Stomach (tissue), 19 donors: ENCODE measurements at places on chromosomes 12 and 14. TPM values are rescaled to one million over a fixed set of nuclear protein-coding genes. Genes with fewer than 3 reads are reported as not detected.

DNA sequence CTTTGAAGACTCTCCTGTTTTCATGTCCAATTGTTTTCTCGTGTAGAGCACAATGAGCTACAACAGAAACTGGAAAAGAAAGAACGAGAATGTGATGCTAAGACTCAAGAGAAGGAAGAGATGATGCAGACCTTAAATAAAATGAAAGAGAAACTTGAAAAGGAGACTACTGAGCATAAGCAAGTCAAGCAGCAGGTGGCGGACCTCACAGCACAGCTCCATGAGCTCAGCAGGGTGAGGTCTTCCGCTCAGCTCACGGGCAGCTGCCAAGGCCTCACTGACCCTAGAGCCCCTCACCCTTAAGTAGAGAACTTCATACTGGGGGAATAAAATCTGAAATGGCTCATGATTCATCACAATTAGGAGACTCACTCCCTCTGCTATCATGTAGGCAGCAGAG is 134.7 kb downstream of the GPR135 start:
- peak; percentile 66 for DNase-seq

DNA sequence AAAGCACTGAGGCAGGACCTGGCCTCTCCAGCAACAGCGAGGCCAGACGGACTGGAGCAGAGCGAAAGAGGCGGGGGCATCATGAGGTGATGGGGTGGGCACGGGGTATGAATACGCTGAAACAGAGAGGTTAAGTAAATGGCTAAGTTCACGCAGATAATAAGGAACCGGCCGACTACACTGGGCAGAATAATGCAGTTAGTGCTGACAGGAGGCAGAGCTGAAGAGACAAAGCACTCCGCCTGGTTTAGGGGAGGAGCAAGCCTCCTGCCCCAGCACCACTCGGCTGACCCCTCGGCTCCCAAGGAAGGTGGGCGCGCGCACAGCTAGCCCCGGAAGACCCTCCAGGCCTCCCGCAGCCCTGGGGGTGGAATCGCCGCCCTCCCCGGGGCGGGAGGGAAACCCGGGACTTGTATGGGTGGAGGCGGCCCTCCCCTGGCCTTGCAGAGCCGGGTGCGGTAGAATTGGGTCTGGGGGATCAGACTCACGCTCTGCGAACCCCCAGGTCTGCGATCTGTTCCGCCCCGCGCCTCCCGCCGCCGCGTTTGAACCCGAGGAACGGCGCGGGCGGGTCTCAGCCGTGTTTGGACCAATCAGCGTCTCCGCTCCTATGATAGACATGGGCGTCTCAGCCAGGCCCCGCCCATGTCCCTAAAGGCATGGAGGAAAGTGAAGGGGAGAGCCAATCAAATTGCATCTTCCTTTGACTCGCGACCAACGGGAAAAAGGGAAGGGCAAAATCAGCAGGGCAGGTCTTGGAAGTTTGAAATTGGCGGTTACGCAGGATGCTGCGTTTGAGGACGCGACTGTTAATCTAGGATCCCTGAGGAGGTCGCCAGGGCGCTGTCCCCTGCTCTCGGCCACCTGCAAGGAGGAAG is at the start of gene CIT:
CIT (minus strand) TSS at position 560 of the 878 bp plus-strand sequence. CDS start 1,152 bp downstream, outside the sequence.
- peak; percentile 92 for DNase-seq

DNA sequence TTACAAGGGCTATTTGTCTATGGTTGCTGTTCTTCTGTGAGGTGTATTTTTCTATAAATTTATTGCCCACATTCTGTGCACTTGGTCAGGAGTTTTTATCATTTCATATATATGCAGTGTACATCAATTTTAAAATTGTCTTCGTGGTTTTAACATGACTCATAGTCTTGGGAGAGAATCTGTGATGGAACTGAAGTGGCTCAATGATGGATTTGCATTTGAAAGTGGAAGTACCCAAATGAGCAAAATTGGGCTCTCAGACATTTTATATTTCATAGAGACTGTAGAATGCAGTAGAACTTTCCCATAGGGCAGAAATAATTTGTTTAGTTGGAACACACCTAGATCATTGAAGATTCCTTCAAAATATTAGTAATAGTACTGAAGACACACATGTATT is 1.9 kb upstream of the SCFD1 start:
- no peak for DNase-seq

- no peak for DNase-seq
These were observed 4.4 kb downstream of the AVIL start for GRCh38 chr12:57813971-57814772.

DNA sequence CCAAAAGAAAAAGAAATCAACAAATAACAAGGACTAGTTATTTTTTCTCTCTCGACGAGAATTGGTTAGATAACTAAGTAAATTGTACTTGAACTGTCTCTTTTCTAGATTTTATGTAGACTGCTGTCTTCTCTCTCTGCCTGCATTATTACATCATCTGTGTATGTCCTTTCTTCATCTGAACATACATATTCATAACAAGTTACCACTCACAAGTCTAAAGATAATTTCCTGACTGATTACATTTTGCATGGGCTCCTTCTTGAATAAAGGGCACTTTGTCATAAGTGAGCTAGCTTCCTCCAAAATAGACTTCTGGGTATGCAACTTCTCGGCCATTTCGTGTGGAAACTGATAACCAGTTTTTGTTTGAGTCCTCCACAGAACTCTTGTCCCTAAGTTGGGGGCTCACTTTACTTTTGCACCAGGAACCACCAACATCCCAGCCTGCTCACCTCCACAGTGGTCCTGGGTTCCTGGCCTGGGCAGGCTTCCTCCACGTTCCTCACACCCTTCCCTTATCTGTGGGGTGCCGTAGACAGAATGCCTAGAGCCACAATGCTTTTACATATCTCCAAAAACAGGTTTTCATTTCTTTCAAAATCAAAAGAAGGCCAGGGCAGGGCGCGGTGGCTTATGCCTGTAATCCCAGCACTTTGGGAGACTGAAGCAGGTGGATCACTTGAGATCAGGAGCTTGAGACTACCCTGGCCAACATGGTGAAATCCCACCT is 6.2 kb upstream of the DDX47 start:
- no peak for DNase-seq

DNA sequence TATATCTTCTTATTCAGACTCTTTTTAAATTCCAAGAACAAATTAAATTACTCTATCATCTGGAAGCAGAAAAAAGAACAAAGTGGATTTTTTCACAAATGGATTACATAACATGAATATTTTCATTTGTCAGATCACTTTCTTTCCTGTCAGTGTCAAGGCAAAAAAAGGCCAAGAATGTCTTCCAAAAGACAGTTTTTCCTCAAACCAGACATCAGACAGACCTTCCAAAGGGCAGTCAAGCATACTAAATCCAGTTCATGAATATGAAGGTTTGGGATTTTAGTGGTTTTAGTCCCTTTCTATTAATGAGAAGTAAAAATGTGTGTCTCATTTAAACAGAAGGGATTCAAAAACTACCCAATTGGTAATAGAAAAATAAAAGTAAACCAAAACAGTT is 336.0 kb downstream of the CEP128 start:
- no peak for DNase-seq

DNA sequence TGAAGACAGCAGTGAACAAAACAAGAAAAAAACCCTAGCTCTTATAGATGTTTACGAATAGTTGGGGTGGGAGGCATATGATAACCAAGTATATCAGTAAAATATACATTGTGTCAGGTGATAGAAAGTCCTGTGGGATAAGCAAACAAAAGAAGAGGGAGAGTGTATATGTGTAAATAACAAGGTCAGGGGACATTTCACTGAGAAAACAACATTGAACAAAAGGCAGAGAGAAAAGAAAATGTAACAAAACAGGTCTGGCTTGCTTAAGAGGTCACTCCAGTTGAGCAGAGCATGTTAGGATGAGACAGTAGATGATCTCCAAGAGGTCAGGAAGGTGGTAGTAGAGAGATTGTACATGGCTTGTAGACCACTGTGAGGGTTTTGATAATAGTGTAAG is 304.1 kb downstream of the ACSS3 start:
- DNase-seq, result no peak

GRCh38 chr12:124913474-124914391 is 717 bp downstream of the UBC start:
- peak; percentile 96 for DNase-seq

DNA sequence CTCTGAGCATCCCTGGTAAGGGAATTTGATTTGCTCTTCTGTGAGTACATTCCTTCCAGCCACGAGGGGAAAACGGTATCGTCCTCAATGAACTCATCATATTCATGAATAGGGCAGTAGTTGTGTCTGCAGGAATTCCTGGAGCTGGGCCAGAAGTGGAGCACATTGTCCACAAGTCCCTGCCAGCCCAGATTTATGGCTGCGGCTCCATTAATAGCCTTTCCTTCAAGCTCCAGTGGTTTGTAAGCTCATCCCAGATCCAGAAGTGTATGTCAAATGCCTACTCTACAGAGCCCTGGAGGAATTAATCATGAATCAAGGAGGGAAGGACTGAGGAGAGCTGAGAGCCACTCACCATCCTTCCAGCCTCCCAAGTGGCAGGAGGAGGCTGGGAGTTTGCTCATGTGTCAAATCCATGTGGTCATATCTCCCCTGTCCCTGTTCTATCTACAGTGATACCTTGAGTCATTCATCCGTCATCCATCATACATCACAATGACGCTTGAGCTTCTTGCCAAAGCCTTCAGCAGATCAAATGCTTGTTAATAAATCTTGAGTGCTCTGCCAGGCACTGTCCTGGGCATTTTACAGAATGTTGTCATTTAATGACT is 65.5 kb downstream of the SVOP start:
- no peak for DNase-seq

Gene FOXG1
- total RNA-seq, result not detected

Gene MYO1H
- total RNA-seq, result not detected

Gene BDKRB2
- total RNA-seq, result 6.2 TPM

Gene ST8SIA1
- total RNA-seq, result 1.7 TPM

Gene CCDC38
- total RNA-seq, result not detected

Gene CARMIL3
- 0.18 TPM for total RNA-seq

Gene TMEM179
- 0.58 TPM for total RNA-seq

Gene NDRG2
- total RNA-seq, result 61.3 TPM

Gene TBX3
- not detected for total RNA-seq

Gene FGF6
- total RNA-seq, result not detected

Gene LRP1-AS
- not detected for total RNA-seq

Gene C3AR1
- total RNA-seq, result not detected

Gene TSPAN8
- 18.7 TPM for total RNA-seq
